ENCODE measurements at places on chromosomes 16 and 17.

DNA sequence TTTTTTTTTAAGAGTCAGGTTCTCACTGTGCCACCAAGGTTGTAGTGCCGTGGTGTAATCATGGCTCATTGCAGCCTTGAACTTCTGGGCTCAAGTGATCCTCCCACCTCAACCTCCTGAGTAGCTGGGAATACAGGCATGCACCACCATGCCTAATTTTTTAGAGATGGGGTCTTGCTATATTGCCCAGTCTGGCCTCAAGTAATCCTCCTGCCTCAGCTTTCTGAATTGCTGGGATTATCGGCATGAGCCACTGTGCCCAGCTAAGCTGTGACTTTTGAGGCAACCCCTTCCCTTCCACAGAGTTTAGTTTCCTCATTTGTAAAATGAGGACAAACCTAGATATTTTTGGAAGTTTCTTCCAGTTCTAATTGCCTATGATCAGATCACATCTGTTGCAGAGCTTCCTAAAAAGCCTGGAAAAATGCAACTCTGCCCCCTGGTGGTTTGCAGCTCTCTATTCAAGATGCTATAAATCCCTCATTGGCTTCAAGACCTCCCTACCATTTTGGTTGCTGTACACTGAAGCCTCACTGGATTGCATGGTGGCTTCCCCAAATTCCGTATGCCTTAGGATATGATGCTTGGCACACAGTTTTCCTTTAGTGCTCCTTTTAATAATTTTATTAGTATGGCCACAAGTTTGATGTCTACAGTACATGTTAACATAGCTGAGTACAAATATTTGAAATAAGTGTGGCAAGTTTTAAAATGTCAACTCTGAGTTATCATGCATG, 19.3 kb downstream of the GDE1 start:
- DNase-seq: peak; percentile 90

- peak; percentile 14 for DNase-seq
These were observed 130.3 kb downstream of the IRF8 start for GRCh38 chr16:86029131-86029741.

DNA sequence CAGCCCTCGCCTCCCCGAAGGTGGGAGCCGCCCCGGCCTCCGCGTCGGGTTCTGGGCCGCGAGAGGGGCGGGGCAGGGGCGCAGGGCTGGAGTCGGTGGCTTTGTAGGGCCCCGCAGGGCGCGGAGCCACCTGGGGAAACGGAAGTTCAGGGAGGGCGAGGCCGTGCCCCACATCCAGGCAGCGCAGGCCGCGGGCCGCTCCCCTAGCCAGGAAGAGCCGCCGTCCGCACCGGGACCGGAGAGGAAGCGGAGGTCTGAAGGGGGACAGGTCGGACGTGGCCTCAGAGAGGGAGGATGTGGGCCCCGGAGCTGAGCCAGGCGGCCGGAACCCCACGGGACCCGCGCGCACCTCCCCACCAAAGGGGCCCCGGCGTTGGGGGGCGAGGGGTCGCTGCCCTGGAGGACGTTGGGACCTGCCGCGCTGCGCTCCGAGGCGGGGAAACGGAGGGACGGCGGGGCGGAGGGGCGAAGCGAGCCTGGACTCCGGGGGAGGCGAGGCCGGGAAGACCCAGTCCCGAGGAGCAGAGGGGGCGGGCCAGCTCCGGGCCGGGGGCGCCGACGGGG, 482 bp upstream of the SLC16A3 start:
- peak; percentile 72 for DNase-seq

- peak; percentile 19 for DNase-seq
These were observed 306.0 kb downstream of the FOXL1 start for GRCh38 chr16:86884390-86884650.

DNA sequence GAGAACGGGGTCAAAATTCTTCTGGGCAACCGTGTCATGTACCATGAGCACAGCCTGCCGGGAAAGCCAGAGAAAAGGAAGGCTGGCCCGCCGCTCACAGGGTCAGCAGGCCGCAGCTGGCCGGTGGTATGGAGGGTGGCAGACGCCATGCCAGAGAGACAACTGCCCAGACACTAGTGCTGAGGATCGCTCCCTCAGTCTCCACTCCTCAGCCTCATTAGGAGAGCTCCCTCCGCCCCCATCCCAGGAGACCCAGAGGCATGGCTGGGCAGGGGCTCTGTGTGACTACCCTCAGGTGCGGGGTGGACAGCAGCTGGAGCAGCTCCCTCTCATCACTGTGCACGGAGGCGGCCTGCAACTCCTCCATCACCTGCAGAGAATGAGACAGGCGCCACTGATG, 3.2 kb downstream of the MPP3 start:
- DNase-seq: no peak

DNA sequence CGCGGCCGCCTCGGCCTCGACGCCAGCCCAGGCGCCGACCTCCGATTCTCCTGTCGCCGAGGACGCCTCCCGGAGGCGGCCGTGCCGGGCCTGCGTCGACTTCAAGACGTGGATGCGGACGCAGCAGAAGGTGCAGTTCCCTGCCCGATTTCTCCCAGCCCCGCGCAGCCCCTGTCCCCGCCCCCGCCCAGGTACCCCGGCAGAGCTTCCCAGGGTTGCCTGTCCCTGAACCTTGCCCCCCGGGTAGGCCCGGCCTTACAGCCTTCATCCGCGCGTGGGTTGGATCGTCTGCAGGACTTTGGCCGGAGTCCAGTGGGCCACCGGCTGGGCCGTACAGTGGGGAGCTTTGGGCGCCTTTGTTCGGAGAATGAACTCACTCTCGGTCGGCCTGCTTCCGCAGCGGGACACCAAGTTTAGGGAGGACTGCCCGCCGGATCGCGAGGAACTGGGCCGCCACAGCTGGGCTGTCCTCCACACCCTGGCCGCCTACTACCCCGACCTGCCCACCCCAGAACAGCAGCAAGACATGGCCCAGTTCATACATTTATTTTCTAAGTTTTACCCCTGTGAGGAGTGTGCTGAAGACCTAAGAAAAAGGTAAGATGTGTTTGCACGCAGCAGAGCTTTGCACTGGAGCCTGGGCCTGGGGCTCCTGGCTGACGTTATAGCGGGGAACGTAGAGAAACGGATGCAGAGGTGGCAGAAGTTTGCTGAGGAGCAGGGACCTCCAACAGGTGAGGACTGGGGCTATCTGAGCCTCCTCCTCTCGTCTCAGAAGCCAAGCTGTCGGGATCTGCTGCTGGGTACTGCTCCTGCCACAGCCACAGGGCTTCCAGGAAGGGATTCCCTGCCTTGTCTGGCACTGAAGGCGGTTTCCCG, 593 bp downstream of the GFER start:
- peak; percentile 70 for DNase-seq

GRCh38 chr16:64493709-64494108, 628.2 kb downstream of the CDH11 start:
- no peak for DNase-seq

GRCh38 chr16:78502812-78503350, 403.4 kb downstream of the WWOX start:
- no peak for DNase-seq

- no peak for DNase-seq
These were observed 670.9 kb upstream of the EEF2KMT start for GRCh38 chr16:5768445-5768844.

GRCh38 chr16:85735225-85735635, 15.7 kb downstream of the C16orf74 start:
- DNase-seq: no peak

DNA sequence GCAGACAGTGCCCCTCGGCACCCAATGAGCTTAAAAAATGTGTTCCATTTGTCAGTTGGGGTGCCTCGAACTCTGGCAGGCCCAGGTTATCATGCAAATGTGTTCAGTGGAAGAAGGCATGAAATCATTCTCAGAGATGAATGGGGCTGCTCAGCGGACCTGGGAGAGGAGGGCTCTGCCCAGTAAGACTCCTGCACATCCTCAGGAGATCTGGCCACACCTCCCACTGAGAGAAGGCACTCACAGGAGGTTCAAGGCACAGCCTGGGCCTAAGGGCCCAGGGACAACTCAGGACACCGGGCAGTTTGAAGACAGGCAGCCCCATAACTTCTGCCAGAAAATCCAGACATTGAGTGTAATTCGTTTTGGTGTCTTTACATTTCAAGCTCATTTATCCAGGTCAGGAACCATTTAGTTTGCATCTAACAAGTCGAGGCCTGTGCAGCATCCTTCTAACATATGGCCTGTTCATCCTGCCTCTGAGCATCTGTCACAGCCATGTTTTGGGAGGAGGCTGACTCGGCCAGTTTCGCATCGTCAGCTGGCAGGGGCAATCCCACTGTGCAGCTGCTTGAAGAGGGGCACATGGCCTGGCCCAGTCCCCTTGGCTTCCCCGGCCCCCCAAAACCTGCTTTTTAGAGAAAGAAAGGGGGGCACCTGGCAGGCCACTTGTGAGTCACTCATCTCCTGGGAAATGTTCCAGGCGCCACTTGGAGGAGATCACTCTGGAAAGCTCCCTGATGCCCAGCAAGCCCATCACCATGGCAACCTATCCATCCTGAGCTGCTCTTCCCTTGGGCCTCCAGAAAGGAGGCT, 31.2 kb upstream of the BCAR1 start:
- DNase-seq: peak; percentile 49

- peak; percentile 58 for DNase-seq
These were observed 860 bp upstream of the DCAF7 start for GRCh38 chr17:63549289-63549945.

DNA sequence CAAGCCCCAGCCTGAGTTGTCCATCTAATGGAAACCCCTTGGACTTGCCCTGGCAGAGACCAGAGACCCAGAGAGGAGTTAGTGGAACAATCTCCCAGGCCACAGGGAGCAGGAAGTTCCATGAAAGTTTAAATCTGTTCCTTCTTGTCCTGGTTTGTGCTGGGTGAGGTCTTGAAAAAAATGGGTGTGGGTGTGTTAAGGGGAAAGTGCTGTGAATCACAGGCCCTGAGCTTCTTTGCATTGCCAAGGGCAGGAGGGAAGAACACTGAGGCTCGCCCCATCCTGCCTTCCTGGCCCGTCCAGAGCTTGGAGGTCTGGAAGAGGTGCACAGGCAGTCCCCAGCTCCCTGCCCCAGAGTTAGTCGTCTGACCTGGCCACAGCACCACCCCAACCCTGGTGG, 2.3 kb downstream of the ADORA2B start:
- no peak for DNase-seq

- DNase-seq: no peak
These were observed 6.9 kb downstream of the ALYREF start for GRCh38 chr17:81884520-81884919.

DNA sequence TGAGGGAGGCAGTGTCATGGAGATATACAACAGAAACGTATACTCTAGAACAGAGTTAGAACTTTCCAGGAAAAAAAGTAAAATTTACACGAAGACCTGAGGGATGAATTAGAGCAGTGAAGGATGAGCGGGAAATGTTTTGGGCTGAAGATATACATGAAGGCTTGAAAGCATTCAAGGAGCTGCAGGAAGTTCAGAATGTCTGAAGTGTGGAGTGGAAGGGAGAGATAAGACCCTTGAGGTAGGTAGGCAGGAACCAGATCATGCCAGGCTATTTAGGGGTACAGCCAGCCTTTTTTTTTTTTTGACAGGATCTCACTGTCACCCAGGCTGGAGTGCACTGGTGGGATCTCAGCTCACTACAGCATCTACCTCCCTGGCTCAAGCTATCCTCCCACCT, 3.2 kb upstream of the NLK start:
- DNase-seq: no peak

DNA sequence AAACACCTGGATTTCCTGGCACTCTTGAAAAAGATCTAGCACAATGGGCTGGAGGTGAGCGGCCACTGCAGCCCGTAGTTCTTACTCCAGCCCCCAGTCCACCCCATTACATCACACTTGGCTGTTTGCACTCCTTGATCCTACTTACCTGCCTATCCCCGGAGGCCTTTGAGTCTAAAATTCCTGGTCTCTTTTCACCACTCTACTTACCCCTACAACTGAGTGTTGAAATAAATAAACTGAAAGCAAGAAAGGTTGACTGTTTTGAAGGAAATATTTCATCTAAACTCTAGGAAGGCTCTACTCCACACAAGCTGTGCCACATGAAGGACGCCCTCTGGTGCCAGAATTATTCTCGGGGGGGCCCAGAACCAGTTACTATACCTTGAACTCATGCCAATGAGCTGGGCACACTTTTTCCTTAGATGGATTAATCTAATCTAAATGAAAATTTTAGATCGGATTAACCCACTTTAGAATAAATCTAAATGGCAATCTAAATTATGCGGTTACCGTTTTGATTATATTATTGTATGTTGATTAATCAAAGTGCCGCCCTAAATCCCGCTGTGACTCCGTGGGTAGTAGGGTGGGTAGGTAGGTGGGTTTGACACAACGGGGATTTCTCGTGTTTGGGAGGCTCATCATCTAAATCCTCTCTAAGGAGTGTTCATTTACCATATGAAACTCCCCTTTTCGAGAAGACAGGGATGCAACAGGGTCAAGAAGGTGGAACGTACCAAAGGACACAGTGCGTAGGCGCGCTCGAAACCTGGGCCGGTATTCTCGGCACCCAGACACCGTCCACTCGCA, 651 bp upstream of the EIF1 start:
- peak; percentile 46 for DNase-seq

GRCh38 chr17:19242926-19243325, 5.8 kb downstream of the EPN2 start:
- no peak for DNase-seq

Data from GM23338 (cell line).